ENCODE measurements at places on chromosomes 4 and X.
A peak's percentile ranks its signal among the peaks of the same experiment; 100 is the strongest.

- no peak for DNase-seq
Observed at GRCh38 chrX:17397074-17397473, 22.1 kb downstream of the NHS start.

DNA sequence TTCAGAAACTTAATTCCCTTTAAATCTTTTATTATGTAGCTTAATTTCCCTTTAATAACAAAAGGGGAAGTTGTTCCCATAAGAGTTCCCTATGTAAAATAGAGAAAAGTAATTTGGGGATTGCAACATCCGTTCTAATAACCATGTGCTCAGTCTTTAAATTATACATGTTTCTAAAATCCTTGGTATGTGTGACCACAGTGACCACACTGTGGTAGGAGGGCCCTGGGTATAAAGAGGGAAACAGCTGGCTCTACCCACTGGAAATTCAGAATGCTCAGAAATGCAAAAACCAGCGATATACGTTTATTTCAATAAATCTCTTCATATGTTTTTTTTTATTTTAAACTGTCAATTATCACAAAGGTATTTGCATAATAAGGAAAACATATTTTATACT lies 219.1 kb downstream of the FGF13 start:
- DNase-seq = no peak

DNA sequence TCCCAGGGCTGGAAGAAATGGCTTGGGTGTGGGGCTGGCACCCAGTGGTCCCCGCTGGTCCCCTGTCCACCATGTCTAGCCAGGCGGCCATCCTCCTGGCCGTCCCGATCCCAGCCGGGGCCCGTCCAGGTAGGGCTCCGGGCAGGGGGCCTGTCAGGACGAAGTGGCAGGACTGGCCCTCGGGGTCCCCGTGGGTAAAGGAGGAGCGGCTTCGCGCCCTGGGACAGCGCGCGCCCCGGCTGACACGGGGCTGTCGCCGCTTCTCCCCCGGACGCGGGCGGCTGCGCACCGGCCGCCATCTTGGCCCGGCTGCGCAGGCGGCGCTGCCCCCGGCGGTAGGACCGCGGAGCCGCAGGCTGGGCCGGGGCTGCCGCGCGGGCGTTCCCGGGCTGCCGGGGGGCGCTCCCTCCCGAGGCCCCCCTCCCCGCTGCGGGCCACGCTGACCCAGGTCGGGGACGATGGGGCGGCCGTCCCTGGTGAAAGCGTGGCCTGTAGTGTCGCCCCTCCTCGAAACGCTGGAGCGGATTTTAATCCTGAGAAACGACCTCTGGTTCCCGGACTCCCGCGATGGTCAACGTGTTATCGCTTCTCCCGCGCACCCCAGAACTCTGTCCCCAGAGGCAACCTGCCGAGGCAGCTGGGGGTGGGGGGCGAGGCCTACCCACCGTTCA lies 60.4 kb upstream of the BCOR start:
- peak; percentile 63 for DNase-seq

DNA sequence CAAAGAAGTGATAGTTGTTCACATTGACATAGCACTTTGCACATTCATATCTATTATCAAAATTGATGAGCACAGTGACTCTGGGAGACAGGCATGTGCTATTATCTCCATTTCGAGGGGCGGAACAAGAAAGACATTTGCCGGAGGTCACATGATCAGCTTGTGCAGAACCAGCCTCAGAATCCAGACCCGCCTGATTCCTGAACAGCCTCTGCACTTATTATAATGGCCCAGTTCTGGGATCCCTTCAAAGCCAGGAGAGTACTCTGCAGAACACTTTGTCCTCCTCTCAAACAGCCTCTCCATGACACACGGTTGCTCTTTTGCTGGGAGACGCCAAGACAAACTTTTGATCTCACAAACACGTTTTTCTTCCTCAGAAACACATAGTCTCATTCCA lies 48.4 kb downstream of the RWDD4 start:
- DNase-seq = no peak

DNA sequence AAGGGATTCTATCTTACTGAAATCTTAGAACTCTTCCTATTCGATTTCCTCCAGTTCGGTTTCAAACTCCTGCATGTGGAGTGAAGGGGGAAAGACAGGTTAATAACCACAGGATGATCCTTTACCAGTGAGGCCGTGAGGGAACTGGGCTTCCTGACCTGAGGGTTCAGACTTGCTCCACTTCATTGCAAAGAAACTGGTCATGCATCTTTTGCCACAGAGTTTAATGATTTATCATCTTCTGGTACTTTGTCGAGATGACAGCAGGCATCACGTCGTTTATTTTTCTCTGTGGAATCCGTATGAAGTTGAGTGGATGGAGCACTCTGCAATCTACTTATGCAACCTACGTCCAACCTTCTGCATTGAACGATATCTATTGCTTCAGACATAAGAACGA lies 145.9 kb upstream of the NLGN4X start:
- DNase-seq = no peak

GRCh38 chr4:80171251-80171650 lies 26.1 kb upstream of the PRDM8 start:
- no peak for DNase-seq

DNA sequence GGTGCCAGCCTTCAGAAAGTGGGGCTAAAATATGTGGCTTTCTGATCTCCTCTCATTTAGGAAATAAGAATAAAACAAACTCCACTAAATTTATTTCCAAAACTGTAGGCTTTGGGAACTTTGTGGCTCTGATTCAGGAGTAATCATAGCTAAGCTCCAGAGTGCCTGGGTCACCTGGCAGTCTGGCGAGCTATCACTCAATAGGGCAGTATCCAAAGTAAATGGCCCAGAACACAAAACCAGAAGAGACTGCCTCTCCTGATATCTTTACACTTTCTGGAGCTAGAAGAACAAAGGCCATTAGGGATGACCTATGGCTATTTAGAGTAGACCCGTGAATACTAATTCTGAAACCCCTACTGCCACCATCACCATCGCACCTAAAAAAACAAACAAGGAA lies 17.0 kb upstream of the PPARGC1A start:
- no peak for DNase-seq

DNA sequence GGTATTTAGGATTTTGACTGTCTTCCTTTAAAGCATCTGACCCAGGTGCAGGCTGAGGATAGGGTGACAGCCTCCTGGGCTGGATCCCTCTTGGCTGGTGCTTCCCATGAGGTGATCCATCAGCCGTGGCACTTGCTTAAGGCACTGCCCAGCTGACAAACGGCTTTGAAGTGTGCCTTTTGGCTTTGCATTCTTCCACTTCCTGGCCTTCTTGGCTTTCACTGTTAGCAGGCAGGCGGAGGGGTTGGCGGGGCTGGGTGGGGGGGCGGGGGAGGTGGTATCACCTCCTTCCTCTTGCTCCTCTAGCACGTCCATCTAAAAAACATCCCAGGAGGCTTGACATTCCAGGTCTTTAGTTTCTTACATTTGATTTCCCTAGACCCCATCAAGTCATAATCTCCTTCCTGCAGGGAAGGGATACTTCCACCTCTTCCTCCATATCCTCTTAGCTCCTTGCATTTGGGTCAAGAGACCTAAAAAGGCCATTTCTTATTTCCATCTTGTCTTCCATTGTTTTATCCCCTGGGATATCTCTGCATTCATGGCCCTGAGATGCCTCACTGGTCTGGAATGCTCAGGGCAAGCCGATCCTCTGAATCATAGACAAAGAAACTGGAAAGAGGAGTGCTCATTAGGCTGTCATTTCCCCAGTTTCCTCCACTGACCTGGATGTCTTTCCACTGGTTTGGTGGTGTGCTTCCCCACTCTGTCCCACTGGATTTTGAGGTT lies 11.3 kb upstream of the APLN start:
- no peak for DNase-seq

DNA sequence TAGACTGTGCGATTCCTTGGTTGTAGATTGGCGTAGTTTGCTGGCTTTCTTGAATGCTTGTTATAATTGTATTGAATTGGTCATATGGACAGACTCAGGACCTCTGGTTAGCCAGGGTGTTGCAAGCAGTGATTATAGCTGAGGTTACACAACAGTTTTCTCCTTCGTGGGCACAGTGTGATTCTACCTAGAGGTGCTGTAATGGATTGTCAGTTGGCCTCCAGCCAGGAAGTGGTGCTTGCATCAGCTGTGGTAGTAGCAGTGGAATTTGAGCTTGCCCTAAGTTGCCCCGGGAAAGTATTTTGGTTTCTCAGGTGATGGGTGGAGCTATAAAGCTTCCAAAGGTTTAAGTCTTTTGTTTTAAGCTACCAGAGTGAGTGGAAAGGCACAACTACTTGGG lies 23.1 kb upstream of the GABRG1 start:
- peak; percentile 1 for DNase-seq

GRCh38 chr4:118354913-118355312 lies 2.1 kb upstream of the PRSS12 start:
- DNase-seq = no peak

DNA sequence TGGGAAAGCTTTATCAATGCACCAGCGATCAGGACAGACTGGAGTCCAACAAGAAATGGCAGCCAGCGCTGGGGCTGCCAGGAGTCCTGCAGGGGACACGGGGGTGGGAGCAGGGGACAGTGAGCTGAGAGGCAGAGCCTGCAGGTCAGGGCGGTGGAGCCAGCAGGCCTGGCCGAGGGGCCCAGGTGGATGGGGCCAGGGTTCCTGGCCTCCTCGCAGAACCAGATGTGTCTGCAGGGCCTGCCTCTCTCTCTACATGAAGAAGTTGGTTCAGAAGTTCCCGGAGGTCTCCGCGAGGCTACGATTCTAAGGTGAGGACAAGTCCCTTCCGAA lies 63.6 kb downstream of the CPZ start:
- DNase-seq = no peak

DNA sequence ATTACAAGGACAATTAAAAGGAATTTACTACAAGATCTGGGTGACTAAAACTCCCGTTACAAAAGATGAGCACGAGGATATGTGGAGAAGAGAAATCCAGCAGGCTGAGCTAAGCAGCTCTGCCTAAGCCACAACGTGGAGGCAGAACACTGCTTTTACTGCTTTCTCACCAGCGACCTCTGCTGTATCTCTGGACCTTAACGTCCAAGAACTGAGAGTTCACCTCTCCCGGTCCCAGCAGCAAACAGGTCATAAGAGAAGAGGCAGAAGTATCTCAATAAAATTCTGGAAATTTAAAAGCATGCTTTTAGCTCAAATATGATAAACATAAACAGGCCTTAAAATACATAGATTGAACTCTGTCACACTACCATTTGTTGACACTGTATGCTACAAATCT lies 81.0 kb downstream of the ADGRA3 start:
- DNase-seq = peak; percentile 72

GRCh38 chr4:3397128-3397527 lies 44.6 kb upstream of the HGFAC start:
- DNase-seq = no peak

DNA sequence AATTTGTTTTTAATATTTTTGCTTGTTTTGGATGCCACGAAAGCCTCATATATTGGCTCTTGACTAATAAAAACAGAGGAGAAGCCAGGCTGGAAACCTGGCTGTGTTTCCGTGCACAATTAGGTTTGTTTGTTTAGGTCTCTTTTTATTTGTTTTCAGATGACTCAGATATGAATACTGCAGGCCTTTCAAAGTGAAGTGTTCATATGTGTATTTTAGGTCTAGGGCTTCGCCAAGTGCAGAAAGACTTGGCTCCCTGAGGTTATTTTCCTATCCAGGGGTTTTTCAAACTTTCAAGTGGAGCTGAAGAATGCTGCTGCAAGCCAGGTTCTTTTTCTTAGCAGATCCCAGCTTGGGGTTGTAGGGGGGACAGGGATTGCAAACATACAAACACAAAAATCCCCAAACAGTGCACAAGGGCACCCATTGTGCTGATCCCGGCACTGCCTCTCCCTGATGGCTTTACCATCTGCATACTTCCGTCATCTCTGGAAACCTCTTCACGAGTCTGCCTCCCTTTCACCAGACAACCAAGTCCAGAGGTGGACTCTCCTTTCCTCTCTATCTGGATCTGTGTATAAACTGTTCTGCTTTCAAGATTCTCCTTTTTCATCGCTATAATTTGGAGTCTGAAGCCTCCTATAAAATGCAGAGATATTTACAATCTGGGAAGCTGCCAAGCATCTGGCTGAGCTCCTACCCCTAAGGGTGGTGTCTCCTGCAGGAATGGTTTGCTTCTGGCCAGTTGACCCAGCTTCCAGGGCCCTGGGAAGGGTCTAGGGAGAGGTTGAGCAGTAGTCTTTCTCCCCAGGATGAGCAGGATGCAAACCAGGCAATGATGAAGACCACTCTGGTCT lies 108.6 kb downstream of the SMIM20 start:
- DNase-seq = no peak

- DNase-seq = no peak
Observed at GRCh38 chr4:4862071-4862551, 2.6 kb downstream of the MSX1 start.

- DNase-seq = no peak
Observed at GRCh38 chr4:34220601-34221000, 2023.7 kb downstream of the ARAP2 start.

DNA sequence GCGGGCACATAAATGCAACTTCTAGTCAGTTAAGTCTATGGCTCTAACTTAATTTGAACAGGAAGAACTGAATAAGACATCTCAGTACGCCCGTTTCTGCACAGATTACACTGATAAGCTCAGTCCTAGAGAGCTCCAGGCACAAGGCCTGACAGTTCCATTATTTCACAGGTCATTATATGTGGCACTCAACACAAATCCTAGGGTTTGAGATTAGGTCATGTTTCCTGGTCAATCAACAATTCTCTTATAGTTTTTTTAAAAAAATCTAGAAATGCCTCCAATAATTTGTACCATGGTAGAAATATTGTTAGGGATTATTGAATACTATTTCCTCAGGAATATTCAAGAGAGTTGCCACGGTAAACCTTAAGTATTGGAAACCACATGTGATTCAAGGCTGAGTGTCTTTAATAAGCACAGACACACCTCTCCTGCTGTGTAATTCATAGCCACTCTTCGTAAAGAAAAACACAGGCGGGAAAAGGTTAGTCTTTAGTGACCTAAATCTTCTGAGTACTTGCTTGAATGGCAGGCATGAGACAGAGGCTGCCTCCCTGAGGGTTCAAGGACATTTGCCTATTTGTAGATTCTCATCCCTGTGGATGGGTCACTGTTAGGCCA lies 342.9 kb upstream of the ADGRL3 start:
- no peak for DNase-seq

- DNase-seq = peak; percentile 76
Observed at GRCh38 chr4:158193171-158193749, 17.0 kb upstream of the TMEM144 start.

DNA sequence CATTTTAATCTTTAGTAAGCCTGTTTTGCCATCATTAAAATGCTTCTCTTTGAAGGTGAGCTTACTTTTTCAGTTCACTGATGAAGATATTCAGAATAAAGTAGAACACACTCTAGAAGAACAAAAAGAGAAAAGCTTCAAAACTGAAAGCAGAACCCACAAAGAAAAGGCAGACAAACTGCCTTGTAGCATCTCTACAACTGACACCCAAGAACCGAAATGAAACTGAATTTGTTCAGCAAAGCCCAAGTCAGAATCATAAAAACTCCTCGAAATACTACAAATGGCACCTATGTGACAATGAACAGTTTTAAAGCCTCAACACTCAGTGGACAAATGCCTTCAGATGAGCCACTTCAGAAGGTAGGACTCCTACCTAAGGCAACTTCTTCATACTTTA lies 83.6 kb downstream of the MAML3 start:
- DNase-seq = no peak

- DNase-seq = no peak
Observed at GRCh38 chr4:88202443-88202842, 44.0 kb upstream of the ABCG2 start.
